ENCODE measurements at places on chromosomes 4 and X.
A peak's percentile ranks its signal among the peaks of the same experiment; 100 is the strongest.

DNA sequence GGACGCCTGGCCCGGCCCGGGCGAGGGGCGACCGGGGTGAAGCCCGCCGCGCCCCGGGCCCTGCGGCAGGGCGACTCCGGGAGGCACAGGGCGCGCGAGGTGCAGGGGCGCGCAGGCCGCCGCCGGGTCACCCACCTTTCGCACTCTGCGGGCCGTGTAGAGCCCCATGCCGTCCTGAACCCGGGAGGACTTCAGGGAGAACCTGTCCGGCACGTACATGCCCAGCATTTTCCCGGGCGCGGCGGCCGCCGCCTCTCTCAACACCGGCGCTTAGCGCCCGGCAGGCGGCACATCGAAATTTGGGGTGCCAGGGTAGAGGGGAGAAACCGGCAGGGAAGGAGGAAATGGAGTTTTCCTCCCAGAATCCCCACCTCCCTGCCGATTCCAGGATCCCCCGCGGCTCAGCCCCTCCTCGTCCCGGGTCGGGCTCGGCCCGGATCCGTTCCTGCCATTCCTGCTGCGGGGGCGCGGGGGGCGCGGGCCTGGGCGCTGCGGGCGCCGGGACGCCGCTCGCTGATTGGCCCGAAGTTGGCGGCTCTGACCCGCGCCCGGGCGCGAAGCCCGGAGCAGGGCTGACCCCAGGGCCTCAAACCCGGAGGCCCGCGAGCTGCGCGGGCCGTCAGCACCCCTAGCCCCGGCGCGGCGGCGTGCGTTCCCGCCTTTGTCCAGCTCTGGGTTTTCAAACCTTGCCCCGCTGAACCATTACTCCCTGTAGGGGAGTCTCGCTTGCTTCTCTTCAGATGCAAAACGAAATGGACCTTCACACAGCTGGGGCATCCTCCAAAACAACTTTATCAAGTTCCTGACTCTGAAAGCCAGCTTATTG lies at the start of gene PRDM5:
PRDM5 (minus strand) TSS at position 346 of the 826 bp plus-strand sequence; CDS start at position 228, 118 bp downstream.
- peak; percentile 81 for DNase-seq

DNA sequence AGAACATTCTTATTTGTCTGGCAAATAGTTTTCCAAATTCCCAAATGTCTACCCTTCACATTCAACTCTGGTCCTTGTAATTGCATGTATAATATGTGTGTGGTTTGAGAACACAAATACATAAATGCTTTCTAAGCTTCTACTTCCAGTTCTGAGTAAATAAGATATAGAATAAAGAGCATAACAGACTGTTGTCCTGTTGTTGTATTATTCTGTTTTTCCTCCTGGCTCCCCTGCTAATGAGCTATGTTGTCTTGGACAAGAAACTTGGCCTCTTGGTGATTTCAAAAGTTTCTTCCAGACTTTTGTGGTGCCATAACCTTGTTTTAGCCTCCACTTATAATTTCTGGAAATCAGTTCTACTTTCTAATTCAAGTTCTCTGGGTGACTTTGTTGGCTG lies 75.3 kb upstream of the USP38 start:
- no peak for DNase-seq

GRCh38 chr4:145452447-145453162 lies 29.0 kb upstream of the SMAD1 start:
- no peak for DNase-seq

- no peak for DNase-seq
Observed at GRCh38 chr4:138078751-138079520, 163.2 kb downstream of the SLC7A11 start.

GRCh38 chr4:3316146-3316545 lies 23.3 kb downstream of the RGS12 start:
- no peak for DNase-seq

DNA sequence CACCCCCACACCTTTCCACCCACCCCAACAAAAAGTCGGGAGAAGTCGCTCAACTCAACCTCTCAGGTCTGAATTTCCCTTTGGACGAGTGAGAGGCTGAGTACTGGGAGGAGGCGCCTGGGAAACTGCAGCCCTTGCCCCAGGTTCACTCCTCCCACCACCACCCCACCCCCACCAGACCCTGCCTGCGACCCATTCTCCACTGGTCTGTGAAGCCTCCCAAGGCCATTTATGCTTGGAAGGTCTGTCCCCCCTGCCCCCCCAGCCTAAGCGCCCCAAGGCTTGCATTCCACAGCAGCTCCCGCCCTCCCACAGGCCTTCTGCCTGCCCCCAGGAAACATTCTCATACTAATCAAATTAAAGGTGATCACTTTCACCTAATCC lies 27.2 kb downstream of the ELF4 start:
- DNase-seq = no peak

- DNase-seq = no peak
Observed at GRCh38 chr4:183288955-183289354, 31.1 kb downstream of the CLDN22 start.

- no peak for DNase-seq
Observed at GRCh38 chr4:147714575-147715401, 17.1 kb upstream of the ARHGAP10 start.

GRCh38 chr4:82450966-82451755 lies 20.8 kb downstream of the ENOPH1 start:
- DNase-seq = no peak

GRCh38 chr4:81989202-81989601 lies 384.6 kb downstream of the HNRNPD start:
- no peak for DNase-seq

DNA sequence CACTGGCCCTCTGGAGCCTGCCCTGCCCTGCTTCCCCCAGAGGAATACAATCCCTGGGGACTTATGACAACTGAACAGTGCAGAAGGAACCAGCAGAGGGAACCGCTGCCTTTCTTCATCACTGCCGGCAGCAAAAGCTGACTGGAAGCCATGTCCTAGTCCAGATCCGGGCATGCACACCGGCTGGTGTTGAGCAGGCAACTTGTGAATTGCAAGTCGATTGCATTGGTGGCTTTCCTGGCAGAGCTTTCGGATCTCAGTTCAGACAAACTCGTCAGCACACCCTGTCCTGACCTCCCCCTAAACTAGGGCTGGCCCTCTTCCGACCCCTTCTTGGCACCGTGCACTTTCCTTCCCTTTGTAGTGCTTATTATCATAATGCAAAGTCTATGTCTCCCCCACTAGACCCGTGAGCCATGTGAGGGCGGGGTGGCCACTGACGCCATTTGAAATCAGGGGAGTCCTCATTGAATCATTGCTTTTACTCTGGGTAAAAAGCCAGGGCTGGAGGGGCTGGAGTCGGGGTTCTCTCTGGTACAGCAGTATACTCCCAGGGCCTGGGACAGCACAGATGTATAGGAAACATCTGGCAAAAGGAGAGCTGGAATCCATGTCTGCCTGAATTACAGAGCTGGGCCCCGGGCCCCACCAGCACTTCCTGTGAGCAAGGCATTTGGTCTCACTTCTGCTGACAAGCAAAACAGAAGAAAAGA lies 1.8 kb downstream of the ARHGAP4 start:
- DNase-seq = no peak

GRCh38 chr4:190015538-190016368 lies 11.3 kb downstream of the FRG2 start:
- DNase-seq = no peak

- DNase-seq = no peak
Observed at GRCh38 chr4:150337734-150338133, 244.2 kb upstream of the MAB21L2 start.

DNA sequence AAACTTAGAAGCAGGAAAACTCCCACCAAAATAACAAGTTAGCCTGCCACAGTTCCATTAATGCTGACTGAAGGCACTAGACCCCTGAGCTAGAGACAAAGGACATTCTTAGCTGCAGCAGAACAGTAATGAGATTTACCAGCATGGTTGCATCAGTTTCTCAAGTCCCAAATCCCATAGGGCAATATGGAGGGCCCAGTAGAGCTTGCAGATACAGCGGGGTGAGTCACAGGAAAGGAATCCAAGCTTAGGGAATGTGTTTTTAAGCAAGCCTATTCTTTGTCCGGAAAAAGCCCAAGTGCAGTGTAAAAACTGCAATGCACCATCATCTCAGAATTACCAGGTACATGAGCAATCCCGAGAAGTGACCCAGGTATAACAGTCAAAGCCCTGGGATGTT lies 51.3 kb upstream of the EXOC1L start:
- DNase-seq = no peak

DNA sequence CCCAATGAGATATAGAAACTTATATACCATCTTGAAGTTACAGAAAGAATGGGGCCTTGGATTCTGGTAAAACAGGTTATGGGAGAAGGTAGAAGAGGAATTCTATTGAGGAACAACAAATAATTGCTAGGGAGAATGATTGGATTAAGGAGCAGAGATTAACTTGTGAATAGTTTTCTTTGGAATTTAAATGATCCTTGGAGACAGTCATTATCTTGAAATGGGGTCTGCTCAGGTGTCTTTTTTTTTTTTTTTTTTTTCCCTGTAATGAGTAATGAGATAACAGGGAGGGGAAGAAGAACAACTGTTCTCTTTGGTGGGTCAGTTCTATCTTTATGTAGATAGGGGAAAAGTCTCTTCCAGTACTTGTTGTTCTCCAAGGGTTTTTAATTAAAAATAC lies 1406.0 kb downstream of the RPA4 start:
- no peak for DNase-seq

GRCh38 chrX:45849261-45849862 lies 648.7 kb upstream of the DIPK2B start:
- DNase-seq = no peak

- DNase-seq = no peak
Observed at GRCh38 chr4:7652451-7652881, 217.7 kb upstream of the PSAPL1 start.

GRCh38 chr4:156290811-156291210 lies 337.1 kb upstream of the CTSO start:
- no peak for DNase-seq

GRCh38 chrX:23664496-23664895 lies 2.8 kb upstream of the PRDX4 start:
- DNase-seq = no peak

GRCh38 chr4:34878961-34879360 lies 1365.4 kb downstream of the ARAP2 start:
- no peak for DNase-seq

DNA sequence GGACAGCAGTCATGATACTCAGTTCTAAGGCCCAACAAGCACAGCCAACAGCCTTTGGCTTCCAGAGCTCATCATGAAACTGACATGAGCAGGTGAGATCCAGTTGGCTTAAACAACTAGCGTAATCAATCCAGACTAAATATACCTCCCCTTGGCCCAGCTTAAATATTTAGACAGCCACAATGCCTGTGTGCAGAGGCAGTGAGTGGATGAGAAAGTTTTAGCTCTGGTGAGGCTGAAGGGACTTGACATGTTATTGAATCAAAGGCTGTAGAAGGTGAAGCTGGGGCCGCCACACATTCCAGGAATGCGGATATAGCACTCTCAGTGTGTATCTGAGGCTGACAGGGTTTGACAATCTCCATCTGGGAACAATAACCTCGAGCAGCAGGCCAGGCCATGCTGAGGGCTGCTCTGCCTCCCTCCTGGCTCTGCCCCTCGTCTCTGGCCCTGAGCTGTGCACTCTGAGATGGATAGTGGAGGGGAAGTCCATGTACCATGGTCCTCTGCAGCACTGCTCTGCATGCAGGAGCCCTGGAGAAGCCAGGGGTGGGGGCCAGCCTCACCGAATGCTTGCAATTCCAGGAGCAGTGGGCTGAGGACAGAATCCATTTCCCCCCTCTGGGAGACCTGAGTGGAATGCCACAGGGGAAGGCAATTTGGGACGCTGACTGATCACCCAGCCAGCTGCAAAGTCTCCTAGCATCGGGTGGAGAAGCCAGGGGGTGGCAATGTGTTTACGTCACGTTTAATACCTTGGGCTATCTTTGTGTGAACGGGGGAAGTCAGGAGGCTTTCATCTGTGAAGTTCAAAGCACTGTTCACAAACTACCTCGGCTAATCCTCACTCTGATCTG lies 37.3 kb upstream of the RASL11B start:
- DNase-seq = no peak

DNA sequence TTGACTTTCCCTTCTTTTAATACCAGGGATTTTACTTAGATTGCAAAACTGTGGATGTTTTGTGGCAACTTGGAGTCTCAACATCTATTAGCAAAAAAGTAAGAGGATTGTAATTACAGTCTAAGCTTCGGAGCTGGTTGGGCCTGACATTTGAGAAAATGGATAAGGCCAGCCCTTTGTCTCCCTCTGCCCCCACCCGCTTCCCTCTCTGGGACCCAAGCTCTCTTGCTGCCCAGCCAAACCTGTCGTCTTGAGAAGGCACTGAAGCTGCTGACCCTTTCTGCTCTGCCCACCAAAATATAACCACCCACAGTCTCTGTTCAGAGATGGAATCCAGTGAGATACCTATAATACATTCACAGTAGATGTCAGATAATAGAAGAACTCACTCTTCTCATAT lies 49.6 kb downstream of the SHROOM3 start:
- DNase-seq = no peak

DNA sequence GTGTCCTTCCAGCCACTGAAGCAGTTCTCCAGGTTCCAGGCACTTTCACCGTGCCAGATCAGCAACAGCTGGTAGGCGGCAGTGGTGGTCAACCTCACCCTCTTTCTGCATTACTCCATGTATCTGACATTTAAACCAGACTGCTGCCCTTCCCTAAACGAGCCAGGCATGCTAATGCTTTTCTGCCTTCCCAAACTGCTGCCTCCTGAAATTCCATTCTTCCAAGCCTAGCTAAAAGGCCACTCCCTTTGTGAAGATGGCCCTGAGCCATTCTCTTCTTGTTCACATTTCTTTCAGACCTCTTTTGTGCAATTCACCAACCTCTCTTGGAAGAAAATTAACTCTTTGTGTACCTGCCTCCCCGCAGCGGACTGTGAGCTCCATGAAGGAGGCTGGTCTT lies 73.7 kb downstream of the CHST7 start:
- no peak for DNase-seq

GRCh38 chr4:184763150-184763780 lies 29.4 kb upstream of the CENPU start:
- DNase-seq = no peak

- no peak for DNase-seq
Observed at GRCh38 chrX:126770179-126770578, 49.4 kb upstream of the PRR32 start.

- no peak for DNase-seq
Observed at GRCh38 chr4:187606581-187606980, 389.0 kb upstream of the ZFP42 start.
